Left colon (tissue), 2 donors: ENCODE measurements at places on chromosomes 11 and 22.

DNA sequence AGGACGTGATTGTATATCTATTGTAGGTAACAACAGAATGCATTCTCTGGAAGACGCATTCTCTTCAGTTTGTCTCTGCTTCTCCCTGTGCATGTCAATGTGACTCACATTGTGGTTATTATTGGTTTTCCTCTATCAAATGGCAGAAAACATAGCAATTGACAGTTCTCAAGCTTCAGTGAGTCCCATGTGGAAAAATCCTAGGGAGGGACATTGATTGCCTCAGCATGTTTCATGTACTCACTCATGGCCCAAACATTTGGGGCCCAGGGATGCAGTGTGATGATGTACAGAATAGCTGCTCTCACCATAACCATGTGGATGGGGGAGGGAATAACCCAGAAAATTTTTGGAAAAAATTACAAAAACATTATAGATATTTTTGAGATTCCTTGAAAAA is 9.3 kb upstream of the ARL14EP start:
- no peak for DNase-seq

DNA sequence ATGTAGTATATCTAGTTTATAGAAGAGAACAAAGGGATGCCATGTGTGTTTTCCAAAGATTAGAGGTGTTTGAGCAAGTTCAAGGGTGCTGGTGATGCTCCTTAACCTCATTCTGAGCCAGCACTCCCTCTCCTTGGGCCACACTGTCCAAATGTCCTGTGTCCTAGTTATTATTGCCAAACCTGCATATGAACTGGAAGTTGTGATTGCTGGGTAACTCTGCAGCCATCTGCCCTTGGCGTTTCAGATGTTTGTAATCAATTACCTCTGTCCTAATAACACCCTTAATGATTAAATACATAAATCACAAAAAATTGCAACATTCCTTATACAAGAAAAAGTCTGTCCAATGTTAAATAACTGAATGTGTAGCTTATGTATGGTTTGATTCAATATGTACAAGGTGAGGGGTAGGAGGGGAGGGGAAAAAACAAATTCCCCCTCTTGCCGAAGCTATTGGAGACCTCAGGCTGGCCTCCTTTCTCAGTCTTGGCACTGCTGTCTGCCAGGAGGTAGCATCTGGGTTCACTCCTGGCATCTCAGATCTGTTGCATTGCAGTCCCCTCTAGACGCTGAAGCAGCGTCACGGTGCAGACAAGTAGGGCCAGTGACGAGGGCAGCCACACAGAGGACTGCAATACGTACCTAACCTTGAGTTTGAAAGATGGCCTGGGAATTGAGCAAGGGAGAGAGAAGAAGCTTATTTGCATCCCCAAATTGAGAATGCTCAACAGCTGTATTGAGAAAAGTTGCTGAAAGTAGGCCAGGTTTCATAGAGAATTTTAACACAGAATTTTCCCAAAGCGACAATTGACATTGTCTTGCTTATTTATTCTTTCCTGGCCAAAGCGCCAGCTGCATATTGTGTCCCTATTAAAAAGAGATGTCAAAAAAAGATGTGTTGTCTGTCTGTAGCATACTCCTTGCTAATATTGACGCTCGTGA is 89.6 kb upstream of the ARHGAP32 start:
- DNase-seq = no peak

GRCh38 chr11:44205352-44205751 is 104.6 kb downstream of the ALX4 start:
- no peak for DNase-seq

DNA sequence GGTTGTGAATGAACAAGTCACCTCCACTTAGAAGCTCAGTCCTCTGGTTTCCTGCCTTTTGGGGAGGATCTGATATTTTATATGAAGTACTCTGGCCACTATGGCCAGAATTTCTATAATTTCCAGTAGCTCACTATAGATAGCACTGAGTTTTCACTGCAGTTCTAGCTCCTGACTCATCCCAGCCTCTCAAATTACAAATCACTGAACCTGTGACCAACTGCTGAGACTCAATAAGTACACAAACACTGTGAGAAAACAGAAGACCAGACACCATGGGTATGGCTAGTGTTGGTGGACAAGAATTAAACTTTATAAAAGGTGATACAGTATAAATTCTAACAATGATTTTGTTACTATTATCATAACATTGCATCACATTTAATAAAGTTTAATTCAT is 47.1 kb upstream of the UCP3 start:
- no peak for DNase-seq

DNA sequence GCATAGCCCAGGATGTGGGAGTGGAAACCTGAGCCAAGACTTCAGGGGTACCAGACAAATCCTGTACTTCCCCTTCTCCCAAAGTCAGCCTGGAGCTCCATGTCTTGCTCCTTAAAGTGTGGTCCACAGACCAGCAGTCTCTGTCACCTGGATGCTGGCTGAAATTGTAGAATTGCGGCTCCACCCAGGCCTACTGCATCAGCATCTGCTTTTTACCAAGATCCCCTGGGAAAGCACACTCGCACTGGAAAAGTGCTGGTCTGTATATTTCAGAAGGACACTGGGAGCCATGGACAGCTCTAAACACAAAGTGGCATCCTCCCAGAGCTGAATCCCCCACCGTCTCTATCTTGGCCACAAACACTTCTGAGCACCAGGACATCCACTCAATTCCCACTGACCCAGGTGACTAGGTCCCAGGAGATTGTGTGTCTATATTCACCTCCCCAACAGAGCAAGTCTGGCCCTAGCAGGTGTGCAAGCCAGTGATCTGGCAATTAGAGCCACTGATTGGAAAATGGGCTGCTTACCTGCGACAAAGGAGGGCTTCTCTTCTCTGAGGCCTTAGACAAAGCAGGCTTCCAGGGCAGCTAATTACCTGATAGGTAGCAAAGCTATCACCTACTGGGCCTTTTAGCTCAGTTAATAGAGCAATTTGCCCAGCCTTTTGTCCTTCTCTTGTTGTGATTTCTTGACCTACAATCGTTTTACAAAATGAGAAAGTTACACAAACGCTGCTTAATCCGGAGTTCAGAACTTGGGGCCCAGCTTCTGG is 443.3 kb downstream of the MN1 start:
- no peak for DNase-seq

DNA sequence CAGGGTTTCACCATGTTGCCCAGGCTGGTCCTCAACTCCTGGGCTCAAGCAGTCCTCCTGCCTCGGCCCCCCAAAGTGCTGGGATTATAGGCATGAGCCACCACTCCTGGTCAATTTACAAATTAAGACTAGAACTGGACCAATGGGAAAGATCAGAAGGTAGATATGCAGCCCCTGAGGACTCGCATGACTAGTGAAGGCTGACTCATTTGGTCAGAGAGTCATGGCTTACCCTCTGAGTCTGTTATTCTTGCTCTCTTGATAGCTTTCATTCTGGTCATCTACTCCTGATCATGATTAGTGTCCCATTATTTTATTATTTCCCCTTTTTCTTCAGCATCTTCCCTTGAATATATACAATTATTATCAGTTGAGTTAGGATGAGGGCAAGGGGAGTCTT is 2.7 kb upstream of the LDHAL6A start:
- no peak for DNase-seq

GRCh38 chr11:67370351-67371076 is 2.9 kb downstream of the CLCF1 start:
- DNase-seq = no peak

GRCh38 chr11:14687456-14687855 is 43.9 kb downstream of the PDE3B start:
- DNase-seq = no peak

GRCh38 chr11:69828276-69828970 is 9.2 kb upstream of the FGF3 start:
- peak; percentile 24 for DNase-seq

- no peak for DNase-seq
Observed at GRCh38 chr11:96361778-96362177, 18.8 kb upstream of the MAML2 start.

DNA sequence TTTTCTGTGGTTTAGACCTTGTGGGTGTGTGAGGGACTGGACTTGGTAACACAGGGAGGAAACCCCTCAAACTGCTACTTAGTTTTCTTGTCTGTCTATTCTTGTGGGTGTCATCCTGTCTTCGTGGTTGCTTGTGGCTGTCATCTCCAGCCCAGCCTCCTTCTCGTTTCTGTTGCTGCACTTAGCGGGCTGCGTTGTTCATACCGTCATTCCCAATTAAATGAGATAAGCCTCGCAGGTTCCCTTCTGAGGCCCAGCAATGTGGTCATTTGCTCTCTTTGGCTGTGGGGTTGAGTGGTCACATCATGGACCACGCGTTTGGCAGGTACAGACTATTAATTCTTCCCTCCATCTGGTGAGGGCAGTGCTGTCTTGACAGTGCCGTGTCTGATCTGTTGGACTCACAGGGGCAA is 18.8 kb downstream of the PANX1 start:
- DNase-seq = no peak

DNA sequence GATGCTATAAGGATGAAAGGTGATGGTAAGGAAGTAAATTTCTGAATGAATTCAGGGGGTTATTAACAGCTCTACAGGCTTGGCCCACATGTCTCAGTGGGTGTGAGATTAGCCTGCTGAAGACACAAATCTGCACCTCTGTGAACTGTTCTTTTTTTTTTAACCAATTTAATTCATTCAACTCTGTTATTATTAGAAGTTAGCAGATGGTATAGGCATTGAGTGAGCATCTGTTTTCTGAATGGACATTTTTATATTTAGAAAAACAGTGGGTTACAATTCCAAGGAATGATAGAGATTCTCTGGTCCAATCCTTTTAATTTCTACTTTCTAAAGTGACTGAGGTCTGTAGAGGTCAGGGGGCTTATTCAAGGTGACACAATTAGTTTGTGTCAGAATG is 122.0 kb upstream of the SORL1-AS1 start:
- no peak for DNase-seq
